Brain microvascular endothelial cell (primary cell): ENCODE measurements at places on chromosomes 1 and 21.

DNA sequence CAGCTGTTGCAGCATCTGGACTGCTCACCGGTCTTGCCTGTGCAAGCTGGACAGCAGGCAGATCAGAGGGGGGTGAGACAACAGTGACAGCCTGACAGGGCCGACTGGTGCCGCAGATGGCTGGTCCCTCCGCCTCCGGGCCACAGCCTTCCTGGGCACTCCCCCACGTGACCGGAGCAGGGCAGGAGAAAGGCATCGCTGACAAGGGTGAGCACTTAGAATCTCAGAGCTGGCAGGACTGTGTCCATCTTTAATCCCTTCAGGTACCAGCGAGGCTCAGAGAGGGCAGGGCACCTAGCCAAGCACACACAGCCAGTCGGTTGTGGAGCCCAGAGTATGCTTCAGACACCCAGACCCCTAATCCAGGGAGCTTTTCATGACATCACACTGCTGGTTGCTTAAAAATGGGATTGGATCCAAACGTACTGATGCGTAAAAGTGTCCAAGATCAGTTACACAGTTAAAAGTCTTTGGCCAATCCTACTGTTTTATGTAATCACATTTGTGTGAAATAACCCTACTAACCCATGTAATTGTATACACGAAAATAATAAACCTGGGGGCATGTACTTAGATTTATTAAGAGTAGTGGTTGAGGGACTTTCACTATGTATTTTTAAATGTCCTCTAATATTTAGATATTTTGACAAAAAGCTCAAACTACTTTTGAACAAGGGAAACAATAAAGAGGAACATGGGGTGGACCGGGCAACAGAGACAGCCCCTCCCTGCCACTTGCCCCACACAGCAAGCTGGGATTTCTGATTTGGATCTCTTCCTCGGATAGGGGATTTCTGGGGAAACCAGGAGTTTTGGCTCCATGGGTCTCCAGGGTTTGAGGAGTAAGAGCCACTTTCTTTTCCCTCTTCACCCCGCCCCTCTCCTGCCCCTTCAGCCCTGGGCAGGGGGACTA, 758 bp upstream of the CNTN2 start:
- DNase-seq = no peak

GRCh38 chr1:210344706-210345105, 16.0 kb downstream of the HHAT start:
- no peak for DNase-seq

GRCh38 chr1:224358237-224358636, 1.6 kb downstream of the CNIH4 start:
- no peak for DNase-seq

DNA sequence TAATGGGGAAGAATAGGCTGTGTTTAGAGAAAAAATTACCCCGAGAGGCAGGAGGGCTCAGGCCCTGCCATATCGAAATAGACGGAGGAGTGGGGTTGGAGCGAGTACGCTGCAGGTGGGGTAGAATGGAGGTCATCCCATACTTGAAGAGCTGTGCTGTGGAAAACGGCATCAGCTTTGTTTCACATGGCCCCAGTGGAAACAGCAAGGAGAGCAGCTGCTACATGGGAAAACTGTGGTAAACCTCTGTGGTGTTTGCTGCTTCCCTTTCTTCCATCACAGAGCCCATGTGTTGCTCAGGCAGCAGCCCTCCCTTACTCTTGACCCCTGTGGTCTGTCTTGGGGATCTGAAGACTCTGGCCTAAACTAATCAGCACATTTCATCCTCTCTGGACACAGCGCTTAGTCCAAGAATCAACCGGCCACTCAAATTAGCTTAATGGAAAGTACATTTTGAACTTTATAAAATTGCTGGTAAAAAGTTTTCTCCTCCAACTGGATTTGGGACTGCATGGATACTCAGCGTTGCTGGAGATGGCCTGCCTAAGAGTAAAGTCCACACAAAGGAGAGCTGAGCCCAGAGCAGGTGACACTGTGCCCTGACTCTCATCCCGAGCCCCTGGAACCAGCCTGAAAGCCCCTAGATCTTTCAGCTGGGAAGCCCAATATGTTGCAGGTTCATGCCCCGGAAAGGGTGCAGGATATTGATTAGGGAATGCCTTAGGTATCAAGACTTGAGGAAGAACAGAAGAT, 127.1 kb upstream of the GADD45A start:
- DNase-seq = no peak

GRCh38 chr1:82284213-82284612, 483.5 kb downstream of the ADGRL2 start:
- DNase-seq = no peak

DNA sequence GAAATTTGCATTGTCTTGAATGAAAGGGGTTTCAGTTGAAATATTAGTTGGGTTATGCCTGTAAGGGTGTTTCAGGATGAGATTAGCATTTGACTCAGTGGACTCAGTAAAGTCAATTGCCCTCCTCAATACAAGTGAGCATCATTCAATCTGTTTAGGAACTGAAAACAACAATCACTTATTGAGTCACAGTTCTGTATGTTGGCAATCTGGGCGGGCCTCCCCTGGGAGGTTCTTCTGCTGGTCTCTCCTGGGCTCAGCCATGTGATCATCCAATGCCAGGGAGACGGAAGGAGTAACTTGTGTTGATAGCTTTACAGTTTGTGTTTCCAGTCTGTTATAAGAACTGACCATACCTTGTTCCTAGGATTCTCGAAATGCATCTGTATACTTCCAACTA, 262.9 kb upstream of the RUNX1 start:
- no peak for DNase-seq

DNA sequence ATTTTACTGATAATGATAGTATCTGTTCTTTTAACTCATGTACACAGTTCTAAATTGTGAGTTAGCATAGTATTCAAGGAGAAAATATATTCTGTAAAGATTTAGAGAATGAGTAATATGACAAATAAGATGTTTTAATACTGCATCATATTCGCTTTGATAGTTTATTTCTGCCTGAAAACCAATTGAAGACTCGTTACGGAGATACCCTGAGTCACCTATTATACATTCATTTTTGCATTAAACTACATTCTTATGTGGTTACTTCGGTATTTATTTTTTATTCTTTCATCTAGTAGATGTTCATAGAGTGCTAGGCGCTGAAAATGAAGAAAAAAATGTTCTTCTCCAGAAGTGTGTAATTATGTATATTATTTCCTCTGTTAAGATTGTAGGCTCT, 5.3 kb downstream of the UHMK1 start:
- no peak for DNase-seq

GRCh38 chr21:41621513-41621912, 113.6 kb upstream of the TMPRSS2 start:
- DNase-seq = no peak

DNA sequence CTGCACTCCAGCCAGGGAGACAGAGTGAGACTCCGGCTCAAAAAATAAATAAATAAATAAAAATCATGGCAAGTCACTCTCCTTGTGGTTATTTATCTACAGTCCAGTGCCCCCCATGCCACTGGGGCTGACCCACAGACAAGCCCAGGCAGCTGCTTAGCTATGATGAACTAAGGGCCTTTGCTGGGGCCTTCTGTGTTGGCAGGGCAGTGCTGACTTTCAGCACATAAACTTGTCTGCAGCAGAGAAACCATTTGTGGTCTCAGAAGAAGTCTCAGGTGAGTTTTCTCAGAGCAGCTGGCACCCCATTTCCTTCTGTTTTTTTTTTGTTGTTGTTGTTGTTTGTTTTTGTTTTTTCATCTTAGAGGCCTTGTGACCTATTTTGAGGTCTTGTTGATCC, 20.9 kb upstream of the CFHR4 start:
- no peak for DNase-seq

DNA sequence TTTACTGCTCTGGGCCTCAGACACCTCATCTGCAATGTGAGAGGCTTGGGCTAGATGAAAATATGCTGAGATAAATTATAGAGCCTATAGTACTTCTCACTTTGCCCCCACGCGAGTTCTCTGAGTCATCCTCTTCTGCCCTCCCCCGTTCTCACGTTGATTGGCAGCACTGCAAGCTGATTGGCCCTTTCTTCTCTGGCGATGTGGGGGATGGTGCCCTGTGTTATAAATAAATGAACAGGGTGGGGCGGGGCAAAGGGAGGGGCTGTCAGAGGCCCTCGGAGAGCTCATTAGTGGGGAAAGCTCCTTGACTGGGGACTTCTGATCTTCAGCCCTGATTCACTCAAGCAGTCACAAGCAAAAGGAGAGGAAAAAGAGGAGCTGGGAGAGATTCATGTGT, 64.3 kb upstream of the ZC3H12A start:
- DNase-seq = no peak

GRCh38 chr1:7401814-7402547, 369.1 kb upstream of the VAMP3 start:
- peak; percentile 99 for DNase-seq

DNA sequence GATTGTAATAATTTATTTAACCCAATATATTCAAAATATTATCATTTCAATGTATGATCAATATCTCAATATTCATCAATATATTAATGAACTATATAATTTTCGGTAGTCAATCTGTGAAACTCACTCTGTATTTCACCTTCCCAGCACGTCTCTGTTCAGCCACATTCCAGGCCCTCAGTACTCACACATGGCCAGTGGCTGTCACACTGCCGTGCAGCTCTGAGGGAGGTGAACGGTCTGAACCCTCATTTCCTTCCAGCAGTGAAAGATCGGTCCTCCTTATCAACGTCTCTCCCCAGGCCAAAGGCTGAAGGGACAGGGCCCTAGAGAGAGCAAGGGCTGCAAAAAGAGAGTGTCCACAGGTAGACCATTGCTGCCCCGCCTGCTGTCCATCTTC, 39.5 kb upstream of the ZNF124 start:
- DNase-seq = no peak

DNA sequence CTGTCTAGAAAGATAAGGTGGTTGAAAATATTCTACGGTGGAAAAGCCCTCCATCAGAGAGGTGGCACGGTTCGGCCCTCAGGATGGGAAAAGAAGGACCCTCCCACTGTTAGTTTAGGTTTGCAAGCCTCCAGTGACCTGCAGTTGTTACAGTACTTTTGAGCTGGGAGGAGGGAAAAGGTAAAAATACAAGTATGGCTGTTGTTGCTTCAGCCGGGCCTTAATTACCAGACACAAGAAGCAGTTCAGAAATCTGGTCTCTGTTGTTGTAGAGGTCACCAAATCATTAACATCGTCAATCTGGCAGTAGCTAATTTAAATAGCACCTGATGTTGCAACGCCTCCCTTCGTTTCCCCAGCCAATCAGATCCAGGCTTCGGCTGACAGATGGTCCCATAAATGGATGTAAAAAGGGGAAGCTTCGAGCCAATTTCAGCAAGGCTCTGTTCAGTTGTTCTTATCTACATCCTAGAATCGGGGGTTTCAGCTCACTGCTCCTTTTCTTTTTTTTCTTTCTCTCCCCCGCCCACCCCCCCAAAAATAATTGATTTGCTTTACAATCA, at the start of gene ELAVL4:
Gene ELAVL4, plus strand, starts transcription at position 424 of the 563 bp plus-strand sequence. CDS start 270 bp downstream, outside the sequence.
- no peak for DNase-seq

- DNase-seq = no peak
Observed at GRCh38 chr1:239944666-239945065, 147.0 kb upstream of the FMN2 start.

DNA sequence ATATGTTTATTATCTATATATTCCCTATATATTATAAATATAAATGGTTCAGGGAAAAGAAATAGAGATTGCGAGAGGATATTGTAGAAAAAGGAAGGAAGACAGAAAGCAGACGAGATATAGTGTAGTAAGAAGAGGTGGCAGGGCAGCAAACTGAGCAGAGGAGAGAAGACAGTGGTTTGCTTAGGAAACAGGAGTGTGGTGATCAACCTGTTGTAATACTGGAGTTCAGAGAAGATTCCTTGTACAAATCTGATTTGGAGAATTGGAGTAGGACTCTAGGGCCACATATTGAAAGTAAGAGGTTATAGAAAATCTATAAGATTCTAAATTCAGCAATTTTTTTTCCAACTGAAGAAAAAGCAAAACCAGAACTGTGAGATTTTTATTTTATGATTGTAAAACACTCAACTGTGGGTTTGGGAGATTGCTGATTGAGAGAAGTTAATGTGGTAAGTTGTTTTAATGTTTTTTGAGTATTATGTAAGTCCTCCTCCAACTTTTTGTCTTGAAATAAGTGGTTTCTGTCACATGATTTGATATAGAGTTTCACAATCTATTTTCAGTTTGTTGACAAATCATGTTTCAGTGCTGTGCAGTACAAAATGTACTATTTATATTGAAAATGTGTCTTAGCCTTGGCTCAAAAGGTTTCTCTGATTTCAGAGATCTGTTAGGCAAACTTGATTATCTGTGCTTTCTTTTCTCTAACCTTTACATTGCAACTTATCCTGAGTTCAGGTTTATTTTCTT, 9.6 kb upstream of the AMY2B start:
- DNase-seq = no peak

GRCh38 chr1:243849421-243850201, 432 bp downstream of the AKT3 start:
- DNase-seq = no peak

GRCh38 chr1:18951416-18951815, 5.1 kb downstream of the IFFO2 start:
- no peak for DNase-seq
